Effector memory CD4-positive, alpha-beta T cell (primary cell): ENCODE measurements at places on chromosomes 7 and 10.

DNA sequence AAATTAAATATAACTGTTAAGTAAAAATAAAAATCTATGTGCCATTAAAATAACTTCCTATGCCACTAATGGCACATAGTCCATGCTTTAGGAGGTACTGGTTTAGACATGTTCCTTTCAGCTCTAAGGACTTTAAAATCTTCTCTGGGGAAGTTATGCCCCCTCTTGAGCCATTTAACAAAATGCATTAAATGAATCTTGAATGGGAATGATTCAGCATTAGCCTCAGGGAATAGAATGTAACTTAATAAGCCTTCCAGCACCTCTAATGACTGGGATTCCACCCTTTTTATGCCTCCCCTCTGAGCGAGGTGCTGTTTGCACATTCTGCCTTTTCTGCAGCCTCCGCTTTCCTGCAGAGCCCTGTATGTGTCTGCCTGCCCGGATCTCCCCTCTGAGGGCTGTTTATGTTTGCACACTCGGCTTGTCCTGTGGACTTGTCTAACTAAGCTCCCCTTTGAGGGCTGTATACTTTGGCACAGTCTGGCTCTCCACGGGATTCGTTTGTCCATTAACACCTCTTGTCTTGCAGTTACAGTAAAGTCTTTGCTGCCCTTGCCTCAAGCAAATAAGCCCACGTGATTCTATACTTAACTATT is 108.4 kb upstream of the HPS1 start:
- DNase-seq: no peak

- no peak for DNase-seq
These were observed 76.5 kb upstream of the ADRB1 start for GRCh38 chr10:113967126-113967525.

DNA sequence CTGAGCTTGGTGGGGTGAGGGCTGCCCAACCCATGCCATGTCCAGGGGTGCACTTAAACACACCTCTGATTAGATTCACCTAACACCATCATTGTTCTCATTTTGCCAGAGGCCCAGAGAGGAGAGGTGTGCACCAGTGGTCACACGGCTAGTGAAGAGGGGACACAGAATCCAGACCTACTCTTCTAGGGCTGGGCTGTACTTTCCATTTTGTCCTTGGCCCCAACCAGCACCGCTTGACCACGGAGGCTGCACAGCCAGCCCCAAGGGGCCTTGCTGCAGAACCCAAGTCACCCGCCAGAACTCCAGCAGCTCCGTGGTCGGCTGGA is 246 bp upstream of the WDFY4 start:
- DNase-seq: no peak

DNA sequence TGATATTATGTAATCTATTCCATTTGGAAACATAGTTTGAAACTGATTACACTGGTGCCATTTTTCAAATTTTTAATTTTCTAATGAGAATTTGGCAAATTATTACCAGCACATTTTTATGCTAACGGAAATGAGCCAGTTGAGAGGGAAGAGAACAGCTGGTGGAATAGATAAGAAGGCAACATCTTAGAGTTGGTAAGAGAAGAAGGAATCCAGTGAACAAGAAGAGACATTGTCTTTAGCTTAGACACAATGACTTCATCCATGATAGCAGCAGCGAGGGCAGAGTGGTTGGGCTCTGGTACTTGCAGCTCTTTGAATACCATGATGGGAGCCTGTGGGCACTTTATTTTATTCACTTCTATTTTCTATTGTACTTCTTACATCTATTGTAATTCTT is 89.6 kb downstream of the CHRM2 start:
- DNase-seq: no peak

DNA sequence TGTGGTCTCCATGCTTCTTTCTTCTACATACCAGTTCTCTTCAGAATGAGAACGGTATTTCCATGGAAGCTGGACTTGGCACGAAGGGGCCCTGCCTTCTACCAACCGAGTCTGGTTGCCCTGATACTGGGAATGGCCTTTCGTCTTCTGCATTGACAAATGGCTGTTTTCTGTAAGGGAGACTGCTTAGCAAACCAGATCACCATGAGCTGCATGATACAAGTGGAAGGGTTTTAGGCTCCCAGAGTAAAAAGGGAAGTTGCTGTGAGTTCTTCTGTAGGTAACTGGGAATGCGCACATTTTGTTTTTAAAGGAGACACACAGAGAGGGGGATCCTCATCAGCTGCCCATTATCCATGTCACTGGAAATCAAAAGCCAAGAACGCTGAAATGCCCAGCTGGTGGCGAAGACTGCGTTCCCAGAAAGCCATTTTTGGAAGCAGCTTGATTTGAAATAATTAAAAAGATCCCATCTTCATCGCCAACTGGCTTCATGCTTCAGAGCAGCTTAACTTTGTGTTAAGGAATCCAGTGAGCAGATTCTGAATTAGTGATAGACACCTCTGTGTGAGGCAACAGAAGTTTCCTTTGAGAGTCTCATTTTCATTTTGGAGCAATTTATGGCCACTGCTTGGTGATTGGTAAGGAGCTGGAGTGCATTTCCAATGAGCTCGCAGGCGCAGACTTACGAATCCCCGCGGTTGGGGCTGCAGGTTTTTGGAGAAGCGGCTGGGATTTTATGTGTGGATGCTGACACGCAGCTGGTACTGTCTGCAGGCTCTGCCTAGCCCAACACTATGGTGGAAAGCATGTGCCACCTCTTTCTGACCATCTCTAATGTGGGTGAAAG is 672.7 kb upstream of the FOXK1 start:
- DNase-seq: no peak

DNA sequence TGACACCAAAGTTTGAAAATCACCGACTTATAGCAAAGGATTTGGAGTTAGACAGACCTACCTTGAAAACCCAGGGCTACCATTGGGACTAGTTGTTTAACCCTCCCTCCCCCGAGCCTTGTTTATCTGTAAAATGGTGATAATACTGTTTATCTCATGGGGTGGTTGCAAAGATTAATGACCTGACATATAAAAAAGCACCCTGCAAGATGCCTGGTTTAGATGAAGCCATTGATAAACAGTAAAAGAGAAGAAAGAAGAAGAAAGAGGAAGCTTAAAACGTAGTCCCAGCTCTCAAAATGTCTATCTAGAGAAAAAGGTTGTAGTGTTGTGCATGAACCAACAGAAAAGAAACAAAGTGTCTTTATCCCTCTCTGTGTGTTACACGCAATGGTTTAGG is 145.7 kb downstream of the FGFR2 start:
- no peak for DNase-seq

GRCh38 chr7:151314401-151314800 is 27.2 kb upstream of the NUB1 start:
- no peak for DNase-seq

- DNase-seq: no peak
These were observed 102.0 kb downstream of the FAM53B start for GRCh38 chr10:124642088-124642710.

DNA sequence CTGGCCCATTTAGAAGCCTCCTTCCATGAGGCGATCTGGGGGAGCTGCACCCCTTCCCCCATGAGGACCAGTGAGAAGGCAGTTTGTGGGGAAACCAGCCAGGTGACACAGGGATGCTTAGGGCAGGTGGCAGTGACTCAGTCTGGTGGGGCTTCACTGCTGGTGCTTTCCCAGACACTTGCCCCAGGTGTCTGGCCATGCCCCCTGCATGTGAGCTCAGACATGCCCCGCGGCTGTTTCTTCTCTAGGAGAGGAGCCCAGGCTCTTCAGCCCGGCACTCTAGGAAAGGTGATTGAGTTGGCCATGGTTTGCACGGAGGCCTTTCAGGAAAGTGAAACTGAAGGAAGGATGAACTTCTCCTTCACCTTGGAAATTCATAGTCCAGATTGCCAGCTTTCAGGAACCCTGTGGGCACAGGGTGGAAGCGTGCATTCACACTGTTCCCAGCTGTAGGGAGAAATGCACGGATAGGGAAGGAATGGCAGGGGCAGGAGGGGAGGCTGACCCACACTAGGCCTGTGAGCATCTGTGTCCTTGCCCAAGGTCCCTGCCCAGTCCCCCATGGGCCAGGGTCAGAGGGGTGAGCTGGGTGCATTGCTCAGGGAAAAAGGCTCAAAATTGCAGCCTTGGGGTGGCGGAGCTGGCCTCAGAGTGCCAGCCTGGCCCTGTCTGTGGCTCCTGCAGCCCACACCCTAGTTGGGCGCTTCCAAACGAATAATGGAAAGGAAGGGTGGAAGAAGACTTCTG is 359.1 kb downstream of the GLRX3 start:
- DNase-seq: no peak

- no peak for DNase-seq
These were observed 173.6 kb upstream of the STEAP4 start for GRCh38 chr7:88480271-88480670.

- no peak for DNase-seq
These were observed 298.1 kb downstream of the GFRA1 start for GRCh38 chr10:115974816-115975430.
